ENCODE measurements at places on chromosomes 5 and 9.

DNA sequence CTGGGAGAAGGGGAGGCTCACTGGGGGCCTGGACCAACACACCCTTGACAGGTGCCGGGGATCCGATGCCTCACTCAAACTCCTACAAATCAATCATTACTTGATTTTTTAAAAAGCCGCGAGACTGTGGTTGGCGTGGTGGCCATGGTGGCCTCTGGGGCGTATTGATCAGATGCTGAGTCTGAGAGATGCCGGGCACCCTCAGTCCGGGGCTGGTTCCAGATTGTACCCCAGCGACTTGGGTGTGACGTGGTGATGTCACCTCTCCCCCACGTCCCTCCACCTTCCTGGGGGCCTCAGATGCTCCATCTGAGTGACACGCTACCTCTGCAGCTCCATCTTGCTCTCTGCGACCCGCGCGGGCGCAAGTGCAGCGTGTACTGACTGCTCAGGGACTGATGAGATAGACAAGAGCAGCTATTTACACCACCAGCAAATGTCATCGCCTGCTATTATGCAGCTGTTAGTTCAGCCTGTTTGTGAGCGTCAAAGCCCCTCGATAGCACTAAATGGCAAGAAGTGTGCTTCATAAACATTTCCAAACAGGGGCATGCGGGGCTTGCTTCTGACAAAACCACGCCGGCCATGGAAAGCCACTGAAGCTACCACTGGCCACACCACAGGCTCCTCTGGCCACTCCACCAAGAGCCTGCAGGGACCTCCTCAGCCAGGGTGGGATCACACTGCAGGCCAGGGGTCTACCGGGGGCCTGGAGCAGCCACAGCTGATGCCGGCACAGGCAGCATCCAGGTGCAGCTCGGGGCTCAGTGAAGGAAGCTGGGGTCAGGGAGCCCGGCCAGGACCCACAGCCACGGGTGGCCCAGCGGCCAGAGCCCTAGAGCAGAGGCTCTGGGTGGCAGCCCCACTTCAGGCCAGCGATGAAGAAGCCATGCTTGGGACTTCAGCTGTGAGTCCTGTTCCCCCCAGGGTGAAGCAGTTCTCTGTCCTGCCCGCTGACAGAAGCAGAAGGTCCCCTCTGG lies 50.1 kb downstream of the SLC6A3 start:
- DNase-seq: no peak

- DNase-seq: no peak
These were observed 41.7 kb upstream of the BARX1 start for GRCh38 chr9:93996863-93997262.

DNA sequence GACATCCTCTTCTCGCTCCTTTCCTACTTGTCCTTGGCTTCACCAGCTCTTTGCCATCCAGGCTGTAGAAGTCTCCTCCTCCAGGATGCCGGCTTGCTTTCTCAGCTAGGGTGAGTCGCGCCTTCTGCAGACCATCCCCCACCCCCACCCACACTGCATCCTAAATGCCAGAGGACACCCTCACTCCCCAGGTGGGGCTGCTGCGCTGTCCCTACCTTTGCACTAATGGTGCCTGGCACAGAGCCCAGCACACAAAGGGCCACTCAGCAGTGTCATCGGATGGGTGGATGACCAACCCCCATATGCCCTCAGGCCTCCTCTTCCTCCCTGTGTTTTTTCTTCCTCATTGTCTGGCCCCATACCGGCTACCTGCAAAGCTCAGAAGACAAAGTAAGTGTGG lies 14.8 kb downstream of the IL9 start:
- no peak for DNase-seq

- no peak for DNase-seq
These were observed 476.1 kb upstream of the MEF2C start for GRCh38 chr5:89359046-89359445.

DNA sequence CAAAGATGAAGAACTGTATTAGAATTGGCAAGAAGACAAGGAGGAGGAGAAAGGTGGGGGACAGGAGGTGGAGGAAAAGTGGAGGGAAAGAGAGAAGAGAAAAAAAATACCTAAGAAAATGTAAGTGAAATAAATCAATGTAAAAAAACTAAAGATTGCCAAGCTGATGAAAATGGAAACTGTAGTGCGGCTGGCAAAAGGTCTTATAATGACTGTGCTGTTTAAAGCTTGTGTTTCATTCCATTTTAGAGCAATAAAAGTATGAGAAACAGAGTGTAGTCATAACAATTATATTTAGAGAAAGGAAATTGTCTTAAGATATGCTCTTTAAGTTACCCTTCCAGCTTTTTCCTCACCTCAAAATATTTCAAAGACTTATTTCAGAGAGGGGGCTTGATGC lies 670.5 kb upstream of the SEMA6A start:
- no peak for DNase-seq

DNA sequence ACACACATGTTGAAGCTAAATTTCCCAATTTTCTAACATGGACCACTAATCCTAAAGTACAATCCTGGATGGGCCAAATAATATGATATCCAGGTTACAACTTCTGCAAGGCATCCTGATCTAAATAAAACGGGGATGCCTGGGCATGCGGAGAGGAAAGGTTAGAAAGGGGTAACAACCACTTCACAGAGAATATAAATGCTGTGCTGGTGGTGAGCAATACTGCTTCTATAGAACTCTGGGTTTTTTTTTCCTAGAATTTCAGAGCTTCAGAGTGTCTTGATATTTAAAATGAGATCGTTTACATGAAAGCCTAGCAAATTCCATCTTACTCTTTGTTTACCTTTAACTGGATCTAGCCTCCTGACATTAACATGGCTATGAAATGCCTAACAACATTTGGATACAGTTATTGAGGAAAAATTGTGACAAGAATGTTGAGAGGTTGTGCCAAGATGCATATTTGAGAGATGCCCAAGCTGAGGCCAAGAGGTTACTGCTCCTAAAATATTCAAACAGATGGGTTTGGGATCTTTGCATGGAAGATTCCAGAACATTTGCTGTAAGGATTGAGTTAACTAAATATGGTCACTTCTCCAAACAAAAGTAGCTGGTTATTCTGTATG lies 22.4 kb downstream of the TNFAIP8 start:
- DNase-seq: no peak

DNA sequence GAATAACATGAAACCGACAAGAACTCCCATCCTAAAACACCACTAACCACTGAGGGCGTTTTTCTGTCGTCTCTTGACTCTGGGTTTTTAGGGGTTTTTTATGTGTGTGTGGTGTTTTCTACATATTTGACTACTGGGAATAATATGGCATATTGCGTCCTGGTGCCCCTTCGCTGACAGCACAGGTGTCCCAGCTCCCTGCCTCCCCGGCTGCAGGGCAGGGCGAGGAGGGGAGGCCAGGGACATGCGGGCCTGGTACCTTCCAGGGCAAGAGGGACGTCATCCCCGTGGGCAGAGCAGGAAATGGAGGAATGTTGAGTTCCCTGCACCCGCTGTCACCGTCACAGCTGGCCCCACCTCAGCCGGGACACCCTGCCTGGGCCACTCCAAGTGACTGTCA lies 34.8 kb downstream of the VAV2 start:
- DNase-seq: no peak

DNA sequence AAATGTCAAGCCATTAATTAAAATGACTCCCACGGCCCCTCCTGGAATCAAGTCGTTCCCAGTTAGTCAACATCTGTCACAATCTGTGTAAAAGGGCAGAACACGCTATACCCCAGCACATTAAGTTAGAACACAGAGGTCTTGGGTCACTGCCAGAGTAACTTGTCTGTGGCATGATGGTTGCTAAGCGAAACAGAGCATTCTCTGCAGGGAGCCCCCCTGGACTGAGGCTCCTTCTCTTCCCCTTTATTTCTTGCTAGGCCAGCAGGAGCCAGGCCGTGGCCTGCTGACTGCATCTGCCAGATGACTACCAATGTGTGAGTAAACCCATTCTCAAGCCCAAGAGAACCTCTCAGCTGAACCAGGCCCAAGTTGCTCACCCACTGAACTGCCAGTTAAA lies 51.9 kb upstream of the ZBED3 start:
- DNase-seq: no peak

GRCh38 chr5:10585518-10585915 lies 21.6 kb downstream of the ANKRD33B start:
- no peak for DNase-seq

GRCh38 chr5:82676661-82677060 lies 398.5 kb upstream of the RPS23 start:
- DNase-seq: peak; percentile 28

GRCh38 chr5:171272996-171273970 lies 35.8 kb upstream of the TLX3 start:
- DNase-seq: peak; percentile 10

- no peak for DNase-seq
These were observed 38.5 kb downstream of the VPS13A start for GRCh38 chr9:77215874-77216273.

- peak; percentile 60 for DNase-seq
These were observed 85.2 kb downstream of the ARSB start for GRCh38 chr5:78899922-78900362.

DNA sequence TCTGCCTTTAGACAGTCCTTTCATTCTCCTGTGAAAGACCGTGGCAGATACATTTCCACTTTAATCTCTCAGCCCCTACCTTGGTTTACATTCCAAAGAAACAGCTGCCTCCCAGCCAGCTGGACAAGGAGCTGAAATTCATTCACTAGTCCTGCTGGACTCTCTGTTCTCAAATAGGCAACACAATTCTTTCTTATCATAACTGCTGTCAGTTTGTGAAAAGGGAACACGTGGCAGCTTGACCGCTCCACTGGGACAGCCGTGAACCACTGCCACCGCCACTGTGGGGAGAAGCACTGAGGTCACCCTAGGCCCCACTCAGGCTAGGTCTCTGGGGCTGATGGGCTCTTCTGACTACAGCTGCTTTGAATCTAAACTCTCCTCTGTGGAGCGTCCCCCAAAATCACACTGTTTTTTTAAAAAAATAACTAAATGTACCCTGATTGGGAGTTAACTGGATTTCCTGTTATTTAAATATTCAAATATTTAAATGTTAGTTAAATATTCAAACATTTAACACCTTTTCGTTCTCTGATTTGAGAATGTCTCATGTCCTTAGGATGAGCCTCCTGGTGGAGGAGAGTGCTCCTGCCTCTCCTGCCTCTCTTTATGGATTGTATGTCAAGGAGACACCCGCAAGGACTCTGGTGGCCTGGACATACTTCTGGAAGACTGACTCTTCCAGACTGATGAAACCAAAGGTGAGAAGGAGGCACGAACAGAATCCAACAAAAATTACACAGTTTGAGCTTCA lies 120.1 kb downstream of the BOD1 start:
- no peak for DNase-seq

- no peak for DNase-seq
These were observed 23.0 kb downstream of the SMIM15 start for GRCh38 chr5:61139094-61139873.

- no peak for DNase-seq
These were observed 51.5 kb downstream of the ZFAND5 start for GRCh38 chr9:72313507-72313906.

DNA sequence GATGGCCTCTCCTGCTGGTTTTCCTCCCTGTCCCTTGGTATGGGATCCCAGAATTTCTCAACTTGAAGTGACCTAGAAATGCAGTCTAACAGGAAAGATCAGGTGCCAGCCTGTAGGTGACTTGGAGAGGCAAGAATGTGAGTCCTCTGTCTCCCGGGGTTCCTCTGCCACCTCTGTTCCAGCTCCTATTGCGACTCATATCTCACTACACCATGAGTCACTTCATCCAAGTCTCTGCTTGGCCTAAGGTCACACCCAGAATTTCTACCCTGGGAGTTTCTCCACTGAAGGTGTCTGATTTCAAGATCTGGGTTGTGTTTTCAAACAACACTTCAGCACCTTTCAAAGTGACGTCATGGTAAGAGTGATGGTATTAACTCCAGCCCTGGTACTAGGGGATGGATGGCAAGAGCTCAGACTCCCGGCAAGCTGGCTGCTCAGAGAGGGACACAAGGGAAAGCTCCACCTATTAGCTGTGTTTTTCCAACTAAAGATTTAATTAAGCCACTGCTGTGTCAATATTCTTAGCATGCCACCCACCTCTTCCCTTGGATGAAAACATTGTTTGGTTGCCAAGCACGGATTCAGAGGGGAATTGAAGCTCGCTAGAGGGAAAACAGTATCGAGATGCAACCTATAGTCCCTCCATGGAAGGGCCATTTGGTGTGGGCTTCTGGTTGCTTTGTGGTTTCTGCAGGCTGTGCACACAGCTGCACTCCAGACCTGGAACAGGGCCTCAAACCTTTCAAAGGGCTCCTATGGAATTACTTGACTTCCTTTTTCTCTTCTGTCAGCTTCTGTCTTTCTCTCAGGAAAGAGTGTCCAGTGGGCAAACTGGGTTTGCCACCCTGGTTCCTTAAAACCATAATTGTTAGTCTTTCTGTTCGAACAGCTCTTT lies 205.7 kb downstream of the GAS1 start:
- no peak for DNase-seq

- DNase-seq: no peak
These were observed 199.9 kb upstream of the GLRA1 start for GRCh38 chr5:152124409-152125041.

GRCh38 chr5:154571325-154572035 lies 93.5 kb upstream of the HAND1 start:
- DNase-seq: no peak

- no peak for DNase-seq
These were observed 60.2 kb downstream of the NRG2 start for GRCh38 chr5:139982975-139983240.

DNA sequence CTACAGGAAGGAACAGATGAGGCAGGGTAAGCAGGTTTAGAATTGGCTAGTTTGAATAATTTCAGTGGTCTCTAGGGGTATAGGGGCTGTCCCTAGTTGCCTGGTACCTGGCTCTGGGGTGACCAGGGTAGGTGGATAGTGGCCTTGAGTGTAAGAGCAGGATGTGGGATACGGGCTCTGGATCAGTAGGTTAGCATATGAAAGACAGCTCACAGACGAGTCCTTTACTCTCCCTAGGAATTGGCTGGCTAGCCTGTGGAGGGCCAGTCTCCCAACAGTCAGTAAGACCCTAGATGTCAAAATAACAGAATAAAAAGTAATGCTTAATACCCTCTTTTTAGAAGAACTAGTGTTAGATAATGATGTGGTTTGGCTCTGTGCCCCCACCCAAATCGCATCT lies 16.6 kb upstream of the C9orf152 start:
- DNase-seq: no peak

- DNase-seq: no peak
These were observed 16.4 kb downstream of the RAD23B start for GRCh38 chr9:107299437-107299836.

GRCh38 chr9:18783909-18784308 lies 249.1 kb downstream of the SAXO1 start:
- no peak for DNase-seq

DNA sequence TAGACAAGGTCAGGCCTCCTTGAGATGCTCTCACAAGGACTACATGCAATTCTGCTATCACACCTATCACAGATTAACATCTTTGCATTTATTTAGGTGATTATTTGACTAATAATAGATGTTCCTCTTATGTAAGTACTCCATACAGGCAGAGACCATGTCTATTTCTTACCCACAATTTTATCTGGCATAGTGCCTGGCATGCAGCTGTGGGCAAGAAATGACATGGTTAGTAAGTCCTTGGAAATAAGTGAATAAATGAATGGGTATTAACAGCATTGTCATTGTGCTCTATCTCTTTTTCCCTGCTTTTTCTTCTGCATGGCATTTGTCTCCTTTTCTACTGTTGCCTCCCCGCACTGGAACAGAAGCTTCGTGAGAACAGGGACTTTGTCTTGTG lies 49.4 kb downstream of the SLC22A5 start:
- DNase-seq: no peak
